ENCODE measurements at places on chromosomes 2 and 18.

DNA sequence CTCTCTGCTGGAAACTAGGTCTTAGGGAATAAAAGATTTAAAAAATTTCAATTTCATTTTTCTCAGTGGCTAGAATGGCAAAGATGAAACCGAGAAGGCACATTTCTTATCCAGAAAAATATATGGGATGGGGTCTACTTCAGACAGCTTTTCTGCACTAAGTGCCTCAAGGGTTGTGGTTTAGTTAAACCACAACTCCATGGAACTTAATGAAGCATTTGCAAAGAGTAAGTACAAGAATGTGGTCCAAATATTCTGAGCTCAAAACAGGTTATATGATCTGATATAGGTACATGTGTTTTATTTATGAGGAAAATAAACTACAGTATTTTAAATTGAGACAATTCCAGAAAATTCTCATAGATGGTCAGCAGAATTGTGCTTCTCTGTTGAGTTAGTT lies 101.8 kb upstream of the FZD5 start:
- DNase-seq, result no peak

GRCh38 chr18:52237551-52237950 lies 102.4 kb upstream of the DCC start:
- DNase-seq, result no peak

- no peak for DNase-seq
Observed at GRCh38 chr2:227597998-227598397, 695 bp upstream of the SCYGR2 start.

GRCh38 chr2:122135021-122135937 lies 379.8 kb downstream of the TSN start:
- no peak for DNase-seq

DNA sequence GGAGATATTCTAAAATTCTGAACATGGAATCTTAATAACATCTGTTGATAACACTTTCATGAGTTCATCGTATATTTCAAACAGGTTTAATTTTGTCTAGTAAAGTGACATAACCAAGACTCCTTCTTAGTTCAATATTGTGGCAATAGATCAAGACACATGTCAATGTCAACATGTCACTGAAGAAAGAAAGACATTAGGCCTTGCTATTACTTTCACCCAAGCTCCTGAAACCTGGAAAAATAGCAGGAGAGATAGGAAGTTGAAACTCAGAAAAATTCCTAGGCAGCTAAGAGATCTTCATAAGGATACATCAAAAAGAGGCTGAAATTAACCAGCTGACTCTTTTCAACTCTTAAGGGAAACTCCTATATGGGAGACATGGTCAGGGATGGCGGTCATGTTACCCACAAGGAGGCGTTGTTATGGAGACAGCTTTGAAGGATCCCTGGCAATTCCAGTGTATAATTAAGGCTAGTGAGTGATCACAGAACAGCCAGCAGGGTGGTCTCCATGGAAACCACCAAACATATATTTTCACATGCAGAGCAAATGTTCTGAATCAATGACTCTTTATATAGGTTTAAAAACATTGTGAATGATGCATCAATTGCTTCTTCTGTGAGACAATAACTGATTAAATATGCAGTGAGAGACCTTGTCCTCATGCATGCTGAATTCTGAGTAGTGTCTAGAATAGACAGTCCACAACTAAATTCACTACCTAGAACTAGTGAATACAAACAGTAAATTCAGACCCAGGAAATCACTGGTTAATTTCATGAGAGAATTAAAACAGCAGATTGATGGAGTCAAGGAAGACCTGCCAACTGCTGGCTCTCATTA lies 115.3 kb upstream of the RIOK3 start:
- no peak for DNase-seq

GRCh38 chr2:26614216-26615138 lies 26.7 kb downstream of the CIB4 start:
- DNase-seq, result no peak

GRCh38 chr2:168035458-168035857 lies 211.9 kb downstream of the STK39 start:
- no peak for DNase-seq

Measured in testis (tissue), 5 donors.